ENCODE measurements at places on chromosomes 5 and 9.

GRCh38 chr5:128674837-128675446, 136.9 kb upstream of the FBN2 start:
- DNase-seq = no peak

DNA sequence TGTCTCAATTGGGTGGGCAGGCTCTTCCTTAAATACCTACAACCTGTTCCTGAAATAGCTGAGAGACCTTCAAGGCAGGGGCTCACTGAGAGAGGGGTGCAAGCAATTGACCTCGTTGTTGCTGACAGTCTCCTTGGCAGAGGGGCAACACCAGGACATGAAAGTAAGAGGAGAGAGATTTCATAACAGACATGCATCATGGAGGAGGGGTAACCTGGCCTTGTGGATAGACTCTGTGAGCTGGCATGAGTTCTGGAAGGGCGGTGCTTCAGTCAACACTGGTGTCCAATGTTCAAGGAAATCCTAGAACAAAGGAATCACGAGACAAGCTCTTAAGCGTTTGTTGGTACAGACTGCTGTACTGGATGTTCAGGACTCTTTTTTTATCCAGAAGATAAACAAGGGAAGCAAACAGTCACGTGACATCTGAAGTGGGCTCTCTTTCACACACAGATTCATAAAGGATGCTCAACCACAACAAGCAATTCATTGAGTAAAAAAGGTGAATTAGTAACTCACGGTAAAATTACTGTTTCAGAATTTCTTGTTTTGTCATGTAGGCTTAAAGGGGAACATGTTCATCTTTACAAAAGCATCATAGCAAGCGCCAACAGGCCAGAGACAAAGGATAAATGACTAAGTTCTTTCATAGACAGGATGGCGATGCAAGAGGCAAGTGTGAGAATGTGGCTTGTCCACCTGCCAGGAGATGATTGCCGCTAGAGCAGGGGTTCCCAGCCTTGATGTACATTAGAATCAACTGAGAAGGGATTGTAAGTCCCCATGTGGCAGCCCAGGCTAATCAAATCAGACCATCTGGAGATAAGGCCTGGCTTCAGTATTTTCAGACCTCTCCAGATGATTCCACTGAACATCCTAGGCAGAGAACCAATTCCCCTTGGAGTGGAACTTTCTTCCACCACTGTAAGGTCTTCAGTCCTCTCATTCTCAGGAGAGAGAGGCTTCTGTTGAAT, 20.7 kb downstream of the ANKRA2 start:
- DNase-seq = no peak

- no peak for DNase-seq
Observed at GRCh38 chr5:152623951-152624350, 218.9 kb upstream of the NMUR2 start.

DNA sequence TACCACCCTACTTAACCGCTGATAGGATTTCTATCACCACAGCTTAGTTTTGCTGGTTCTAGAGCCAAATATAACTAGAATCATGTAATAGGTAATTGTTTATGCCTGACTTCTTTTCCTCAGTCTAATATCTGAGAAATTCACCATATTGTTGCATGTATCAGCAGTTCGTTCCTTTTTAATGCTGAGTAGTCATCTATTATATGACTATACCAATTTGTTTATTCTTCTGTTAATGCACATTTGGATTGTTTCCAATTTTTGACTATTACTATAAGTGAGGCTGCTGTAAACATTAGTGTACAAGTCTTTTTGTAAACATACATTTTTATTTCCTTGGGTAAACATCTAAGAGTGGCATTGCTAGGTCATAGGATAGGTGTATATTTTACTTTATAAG, 25.9 kb downstream of the CSNK1G3 start:
- DNase-seq = no peak

DNA sequence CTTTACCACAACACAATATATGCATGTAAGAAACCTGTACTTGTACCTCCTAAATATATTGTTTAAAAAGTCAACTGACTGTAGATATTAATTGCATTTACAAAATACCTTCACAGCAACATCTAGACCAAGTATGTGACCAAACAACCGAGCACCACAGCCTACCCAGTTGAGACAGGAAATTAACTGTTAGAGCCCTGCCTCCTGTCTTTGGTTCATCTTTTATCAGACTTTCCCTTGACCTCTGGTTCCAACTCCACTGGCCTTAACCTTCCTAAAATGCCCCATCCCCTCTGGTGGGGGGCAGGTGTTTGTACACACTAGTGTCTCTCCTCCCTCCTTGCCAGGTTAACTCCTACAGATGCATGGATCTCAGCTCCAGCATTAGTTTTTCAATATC, 155.0 kb upstream of the PANK3 start:
- DNase-seq = no peak

DNA sequence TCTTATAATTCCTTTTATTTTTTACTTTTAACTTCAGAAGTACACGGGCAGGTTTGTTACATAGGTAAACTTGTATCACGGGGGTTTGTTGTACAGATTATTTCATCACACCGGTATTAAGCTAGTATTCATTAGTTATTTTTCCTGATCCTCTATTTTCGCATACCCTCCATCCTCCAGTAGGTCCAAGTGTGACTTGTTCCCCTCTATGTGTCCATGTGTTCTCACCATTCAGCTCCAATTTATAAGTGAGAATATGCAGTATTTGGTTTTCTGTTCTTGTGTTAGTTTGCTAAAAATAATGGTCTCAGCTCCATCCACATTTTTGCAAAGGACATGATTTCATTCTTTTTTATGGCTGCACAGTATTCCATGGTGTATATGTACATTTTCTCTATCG, 43.1 kb upstream of the IFNE start:
- DNase-seq = no peak

DNA sequence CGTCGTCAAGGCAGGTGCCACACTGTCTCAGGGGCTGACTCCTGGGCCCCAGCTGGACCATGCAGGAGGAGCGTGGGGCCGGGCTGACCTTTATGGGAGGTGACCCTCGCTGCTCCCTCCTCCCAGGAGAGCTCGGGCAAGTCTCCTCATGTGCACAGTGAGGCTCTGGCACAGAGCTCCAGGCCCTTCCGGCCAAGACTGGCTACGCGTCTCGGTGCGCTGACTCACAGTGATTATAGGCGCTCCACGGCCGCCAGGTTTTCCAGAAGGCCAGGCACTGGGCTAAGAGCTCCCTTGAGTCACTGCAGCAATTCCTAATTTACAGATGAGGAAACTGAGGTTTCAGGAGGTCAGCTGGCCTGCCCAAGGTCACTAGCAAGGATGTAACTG, 47.4 kb downstream of the VAV2 start:
- DNase-seq = no peak

GRCh38 chr5:39394946-39395345, 29.8 kb downstream of the DAB2 start:
- DNase-seq = no peak

- no peak for DNase-seq
Observed at GRCh38 chr5:130436430-130436829, 532.2 kb downstream of the CHSY3 start.

- no peak for DNase-seq
Observed at GRCh38 chr5:82405618-82406204, 127.6 kb upstream of the RPS23 start.

DNA sequence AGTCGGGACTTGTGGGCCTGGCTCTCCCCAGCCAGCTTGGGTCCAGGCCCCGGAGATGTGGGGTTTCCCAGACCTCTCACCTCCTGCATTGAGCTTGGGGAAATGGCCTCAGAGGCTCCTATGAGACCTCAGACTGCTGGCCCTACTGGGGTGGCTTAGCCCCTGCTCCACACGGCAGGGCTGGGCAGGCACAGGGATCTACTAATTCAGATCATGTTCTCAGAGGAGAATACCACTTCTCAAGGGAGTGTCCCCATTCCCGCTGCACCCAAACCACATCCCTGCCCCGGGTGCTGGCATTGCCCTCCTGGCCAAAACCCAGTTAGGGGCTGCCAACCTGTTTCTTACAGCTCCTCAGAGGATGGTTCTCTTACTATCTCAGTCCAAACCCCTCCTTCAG, 82.1 kb upstream of the LMX1B start:
- no peak for DNase-seq

DNA sequence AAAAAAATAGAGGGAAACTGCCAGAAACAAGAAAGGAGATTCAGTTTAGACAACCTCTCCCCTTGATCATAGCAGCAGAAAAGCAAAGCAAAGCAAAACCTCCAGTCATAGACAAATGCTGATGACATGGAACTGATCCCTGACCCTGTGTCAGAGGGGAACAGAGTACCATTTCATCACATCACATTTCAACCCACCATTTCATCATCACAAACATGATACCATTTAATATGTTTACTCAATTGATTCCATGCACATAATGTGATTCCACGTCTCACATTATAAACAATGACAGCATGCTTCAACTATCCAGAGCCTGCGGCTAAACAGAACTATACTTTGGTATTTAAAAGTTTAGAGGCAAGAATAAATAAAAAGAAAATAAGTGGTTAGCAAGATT, 28.7 kb upstream of the ACOT12 start:
- no peak for DNase-seq

DNA sequence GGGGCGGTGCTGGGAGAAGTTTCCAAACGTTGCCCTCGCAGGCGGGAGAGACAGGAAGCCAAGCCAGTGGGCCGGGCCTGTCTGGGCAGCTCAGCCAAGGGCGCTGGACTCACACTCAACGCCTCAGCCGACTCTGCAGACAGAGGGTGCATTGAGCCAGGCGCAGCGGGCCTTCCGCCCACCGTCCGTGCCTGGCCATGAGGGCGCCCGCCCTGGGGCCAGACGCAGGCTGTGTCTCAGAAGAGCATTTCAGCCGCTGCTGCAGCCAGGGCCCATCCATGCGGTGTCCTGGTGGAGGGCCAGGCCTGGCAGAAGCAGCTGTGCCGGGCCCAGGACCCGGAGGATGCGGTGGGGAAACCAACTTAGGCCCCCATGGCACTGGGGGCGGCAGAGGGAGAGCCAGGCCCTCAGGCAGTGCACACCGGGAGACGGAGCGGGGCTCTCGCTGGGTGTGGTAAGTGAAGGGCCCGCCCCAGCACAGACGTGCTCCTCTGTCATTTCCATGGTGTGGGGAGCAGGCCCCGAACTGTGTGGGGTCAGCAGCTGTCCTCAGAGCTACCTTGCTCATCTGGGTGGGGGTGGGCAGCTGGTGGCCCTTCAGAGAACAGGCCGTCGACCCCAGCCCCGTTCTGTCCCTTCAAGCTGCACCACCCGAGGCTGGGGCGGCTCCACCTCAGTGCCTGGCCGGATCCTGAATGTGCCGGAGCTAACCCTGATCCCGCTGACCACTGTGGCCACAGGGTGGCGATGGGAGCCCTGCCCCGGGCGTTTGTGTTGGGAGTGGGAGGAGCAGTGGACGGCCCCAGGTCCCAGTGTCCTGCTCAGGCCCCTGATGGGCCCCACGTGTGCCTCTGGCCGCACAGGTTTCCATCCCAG, 18.0 kb downstream of the DNLZ start:
- no peak for DNase-seq

DNA sequence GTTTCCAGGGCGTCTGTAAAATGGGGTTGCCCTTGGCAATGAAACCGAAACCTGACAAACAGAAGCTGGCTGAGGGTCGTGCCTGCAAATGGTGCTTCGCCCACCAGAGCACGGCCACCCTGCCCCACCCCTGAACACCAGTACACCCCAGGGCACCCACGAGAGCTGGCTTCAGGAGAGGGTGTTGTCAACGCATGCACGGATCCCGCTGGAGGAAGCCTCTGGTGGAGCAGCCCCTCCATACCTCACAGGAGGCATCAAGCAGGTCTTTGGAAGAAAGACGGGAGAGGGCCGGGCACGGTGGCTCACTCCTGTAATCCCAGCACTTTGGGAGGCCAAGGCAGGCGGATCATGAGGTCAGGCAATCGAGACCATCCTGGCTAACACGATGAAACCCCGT, 8.6 kb downstream of the SLC6A3 start:
- DNase-seq = no peak

- peak; percentile 11 for DNase-seq
Observed at GRCh38 chr5:35229076-35230037, 930 bp downstream of the PRLR start.

Measured in memory B cell (primary cell).